ENCODE measurements at places on chromosomes 4 and X.

- DNase-seq: no peak
Observed at GRCh38 chr4:75908555-75908954, 6.3 kb upstream of the PPEF2 start.

DNA sequence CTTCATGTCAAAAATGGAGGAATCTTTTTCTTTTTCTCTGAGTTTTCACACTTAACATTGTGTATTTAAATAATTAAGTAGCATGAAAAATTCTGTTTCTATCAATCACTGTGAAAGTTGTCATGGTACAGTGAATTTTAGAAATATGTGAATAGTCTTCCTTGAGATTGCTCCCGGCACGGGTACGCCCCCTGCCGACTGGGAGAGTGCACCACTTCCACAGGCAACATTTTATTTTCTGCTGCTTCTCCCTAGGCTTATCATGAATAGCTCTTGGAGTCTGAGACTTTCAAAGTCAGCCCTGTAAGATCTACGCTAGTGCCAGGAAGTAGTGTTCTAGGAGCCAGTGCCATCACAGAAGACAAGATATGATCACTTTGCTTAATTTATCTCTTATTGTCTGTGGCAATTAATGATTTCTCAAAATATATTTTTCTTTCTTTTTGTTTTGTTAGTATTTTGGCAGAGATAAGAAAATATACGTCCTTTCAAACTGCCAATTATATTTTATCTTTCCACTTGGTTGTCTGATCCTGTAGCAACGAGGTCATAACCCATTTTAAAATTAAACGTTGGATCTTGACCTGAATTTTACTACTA lies 763.8 kb upstream of the AADAT start:
- no peak for DNase-seq

DNA sequence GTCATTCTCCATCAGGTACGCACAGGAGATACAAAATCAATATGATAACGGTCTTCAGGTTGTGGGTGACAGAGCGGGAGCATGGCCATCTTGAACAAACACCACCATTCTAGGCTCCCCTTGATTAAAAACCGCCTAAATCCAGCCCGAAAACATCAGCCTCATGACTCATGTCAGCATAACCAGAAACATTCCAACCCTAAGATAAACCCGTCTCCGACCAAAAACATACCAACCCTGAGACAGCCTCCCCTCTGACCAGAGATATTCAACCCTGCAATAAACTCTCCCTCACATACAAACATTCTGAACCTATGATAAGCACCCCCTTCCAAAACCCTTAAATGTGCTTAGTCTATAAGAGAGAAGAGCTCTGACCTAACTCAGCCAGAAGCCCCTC lies 157.9 kb downstream of the DHRSX start:
- no peak for DNase-seq

- DNase-seq: no peak
Observed at GRCh38 chrX:42466332-42467046, 311.5 kb downstream of the PPP1R2C start.

GRCh38 chr4:56134266-56134665 lies 185.5 kb downstream of the CEP135 start:
- DNase-seq: no peak

- no peak for DNase-seq
Observed at GRCh38 chr4:101418055-101418454, 70.7 kb upstream of the PPP3CA start.

DNA sequence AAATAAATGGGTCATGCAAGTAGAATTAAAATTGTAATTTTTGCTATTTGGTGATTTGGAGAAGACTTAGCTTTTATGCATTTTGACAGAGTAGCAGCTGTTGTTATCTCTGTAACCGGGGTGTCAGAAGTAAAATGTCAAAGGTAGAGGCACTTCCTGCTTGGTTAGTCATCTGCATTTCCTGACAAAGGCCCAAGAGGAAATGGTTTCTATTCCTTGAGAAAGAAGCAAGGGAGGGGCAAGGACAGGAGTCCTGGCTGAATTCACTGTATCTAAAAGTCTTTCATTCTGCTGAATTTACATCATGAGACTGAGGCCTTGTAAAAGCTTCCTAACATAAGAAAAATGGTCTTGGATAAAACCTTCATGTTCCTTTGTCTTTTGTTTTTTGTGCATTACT lies 550.9 kb upstream of the BOD1L1 start:
- no peak for DNase-seq

DNA sequence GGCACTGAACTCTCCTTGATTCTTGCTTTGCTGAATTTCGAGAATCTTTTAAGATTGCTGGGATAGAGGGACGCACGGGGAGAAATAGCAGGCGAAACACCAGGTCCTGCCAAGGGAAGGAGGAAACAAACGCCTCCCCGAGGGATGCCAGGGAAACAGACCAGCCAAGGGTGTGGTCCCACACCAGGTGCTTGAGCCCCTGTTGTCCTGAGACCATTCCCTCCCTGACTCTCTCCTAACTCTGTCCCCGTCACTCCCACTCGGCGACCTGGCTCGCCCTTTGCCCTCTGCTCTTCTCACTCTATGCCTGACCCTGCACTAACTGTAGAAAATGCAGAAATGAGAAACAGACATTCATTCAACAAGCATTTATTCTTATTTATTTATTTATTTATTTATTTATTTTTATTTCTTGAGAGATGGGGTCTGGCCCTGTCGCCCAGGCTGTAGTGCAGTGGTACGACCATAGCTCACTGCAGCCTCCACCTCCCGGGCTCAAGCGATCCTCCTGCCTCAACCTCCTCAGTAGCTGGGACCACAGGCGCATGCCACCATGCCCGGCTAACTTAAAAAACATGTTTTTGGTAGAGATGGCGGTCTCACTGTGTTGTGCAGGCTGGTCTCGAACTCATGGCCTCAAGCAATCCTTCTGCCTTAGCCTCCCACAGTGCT lies 16.2 kb downstream of the CTAG1B start:
- no peak for DNase-seq

DNA sequence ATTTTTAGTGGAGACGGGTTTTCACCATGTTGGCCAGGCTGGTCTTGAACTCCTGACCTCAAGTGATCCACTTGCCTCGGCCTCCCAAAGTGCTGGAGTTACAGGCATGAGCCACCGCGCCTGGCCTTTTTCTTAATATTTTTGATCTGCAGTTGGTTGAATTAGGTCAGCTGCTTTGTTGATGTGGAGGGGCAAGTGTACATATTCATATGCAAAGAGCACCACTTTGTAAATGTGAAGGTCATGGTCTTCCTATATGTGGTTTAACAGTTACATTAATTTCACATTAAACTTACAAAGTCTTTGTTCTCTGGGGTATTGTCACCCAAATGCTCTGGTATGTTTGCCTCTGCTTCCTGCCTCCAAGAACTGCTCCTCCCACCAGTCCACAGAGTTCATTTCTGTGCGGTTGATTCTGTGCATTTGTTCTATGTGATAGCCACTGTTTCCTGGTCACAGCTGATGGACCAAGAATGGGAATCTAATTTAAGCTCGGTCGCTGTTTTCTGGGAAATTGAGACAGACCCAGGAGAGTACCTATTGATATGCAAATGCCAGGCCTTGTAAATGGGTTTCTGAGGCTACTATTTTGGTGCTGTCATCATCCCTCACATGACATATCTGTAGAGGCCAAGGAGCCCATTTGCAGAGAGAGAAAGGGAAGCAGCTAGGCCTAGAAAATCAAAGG lies 26.9 kb upstream of the HPSE start:
- DNase-seq: no peak

DNA sequence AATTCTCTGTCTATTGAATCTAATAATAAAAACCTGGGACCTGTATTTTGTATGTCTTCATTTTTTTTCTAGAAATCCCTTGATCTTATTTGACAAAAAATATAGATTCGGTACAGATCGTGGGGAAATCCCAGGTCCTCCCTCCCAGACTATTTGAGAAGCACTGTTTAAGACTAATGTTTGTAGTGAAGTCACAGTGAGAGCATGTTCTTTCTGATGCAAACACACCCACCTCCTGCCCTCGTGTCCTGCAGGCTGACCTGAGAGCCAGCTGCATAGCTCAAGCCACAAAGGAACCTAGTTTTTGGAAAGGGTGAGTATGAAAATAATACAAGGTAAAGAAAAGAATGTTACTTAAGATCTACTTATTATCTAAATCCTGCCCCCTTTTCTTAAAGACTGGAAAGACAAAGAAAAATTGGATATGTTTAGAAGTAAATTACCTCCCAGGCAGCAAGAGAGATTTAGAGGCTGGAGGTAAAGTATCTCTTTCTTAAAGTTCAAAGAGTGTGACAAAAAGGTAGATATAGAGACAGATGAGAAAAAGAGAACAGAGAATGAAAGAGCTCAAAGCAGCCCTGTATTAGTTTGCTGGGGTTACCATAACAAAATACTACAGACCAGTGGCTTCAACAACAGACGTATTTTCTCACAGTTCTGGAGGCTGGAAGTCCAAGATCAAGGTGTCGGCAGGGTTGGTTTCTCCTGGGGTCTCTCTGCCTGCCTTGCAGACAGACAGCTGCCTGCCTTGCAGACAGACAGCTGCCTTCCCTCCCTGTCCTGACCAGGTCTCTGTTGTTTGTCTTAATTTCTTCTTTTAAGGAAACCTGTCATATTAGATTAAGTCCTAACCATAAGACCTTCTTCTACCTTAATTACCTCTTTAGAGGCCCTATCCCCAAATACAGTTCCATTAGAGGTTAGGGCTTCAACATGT lies 20.4 kb upstream of the DCTD start:
- no peak for DNase-seq

DNA sequence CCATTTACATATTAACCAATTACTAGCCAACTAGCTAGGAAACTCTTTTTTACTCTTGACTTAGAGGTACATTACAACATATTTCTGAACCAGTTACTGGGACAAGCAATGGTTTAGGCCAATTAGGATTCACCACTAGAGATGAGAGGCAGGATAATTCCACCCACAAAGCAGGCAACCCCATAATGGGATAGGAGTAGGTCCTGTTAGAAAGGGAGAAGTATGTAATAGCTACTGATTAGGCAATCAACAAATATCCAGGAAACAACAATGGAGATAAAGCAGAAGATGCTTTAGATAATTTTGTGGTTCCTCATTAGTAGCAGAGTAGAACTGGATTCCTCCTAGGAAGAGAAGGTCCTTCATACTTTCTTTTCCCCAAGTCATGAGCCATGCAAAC lies 173.8 kb upstream of the GLRA2 start:
- DNase-seq: no peak

- no peak for DNase-seq
Observed at GRCh38 chr4:48585401-48585800, 95.3 kb downstream of the ZAR1 start.
